ENCODE measurements at places on chromosomes 3 and 15.

- DNase-seq, result no peak
Observed at GRCh38 chr15:56839641-56840040, 78.8 kb upstream of the TCF12 start.

- no peak for DNase-seq
Observed at GRCh38 chr3:38634111-38634510, 15.4 kb downstream of the SCN5A start.

GRCh38 chr15:48469681-48470080 is 138.5 kb downstream of the DUT start:
- DNase-seq, result no peak

DNA sequence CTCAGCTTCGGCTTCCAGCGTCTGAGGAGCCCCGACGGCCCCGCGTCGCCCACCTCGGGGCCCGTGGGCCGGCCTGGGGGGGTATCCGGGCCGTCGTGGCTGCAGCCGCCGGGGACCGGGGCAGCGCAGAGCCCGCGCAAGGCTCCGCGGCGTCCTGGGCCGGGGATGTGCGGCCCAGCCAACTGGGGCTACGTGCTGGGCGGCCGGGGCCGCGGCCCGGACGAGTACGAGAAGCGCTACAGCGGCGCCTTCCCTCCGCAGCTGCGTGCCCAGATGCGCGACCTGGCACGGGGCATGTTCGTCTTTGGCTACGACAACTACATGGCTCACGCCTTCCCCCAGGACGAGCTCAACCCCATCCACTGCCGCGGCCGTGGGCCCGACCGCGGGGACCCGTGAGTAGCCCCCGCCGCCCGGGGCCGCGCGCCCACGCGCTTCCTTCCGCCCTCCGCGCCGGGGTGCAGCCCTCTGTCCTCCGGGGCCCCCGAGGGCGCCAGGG is 462 bp downstream of the EDEM1 start:
- no peak for DNase-seq

GRCh38 chr15:63047792-63048114 is 5.2 kb downstream of the TPM1 start:
- DNase-seq, result no peak

GRCh38 chr3:179414804-179415203 is 36.5 kb downstream of the GNB4 start:
- DNase-seq, result no peak
